HFF-Myc (cell line): ENCODE measurements at places on chromosomes 2 and 18.

DNA sequence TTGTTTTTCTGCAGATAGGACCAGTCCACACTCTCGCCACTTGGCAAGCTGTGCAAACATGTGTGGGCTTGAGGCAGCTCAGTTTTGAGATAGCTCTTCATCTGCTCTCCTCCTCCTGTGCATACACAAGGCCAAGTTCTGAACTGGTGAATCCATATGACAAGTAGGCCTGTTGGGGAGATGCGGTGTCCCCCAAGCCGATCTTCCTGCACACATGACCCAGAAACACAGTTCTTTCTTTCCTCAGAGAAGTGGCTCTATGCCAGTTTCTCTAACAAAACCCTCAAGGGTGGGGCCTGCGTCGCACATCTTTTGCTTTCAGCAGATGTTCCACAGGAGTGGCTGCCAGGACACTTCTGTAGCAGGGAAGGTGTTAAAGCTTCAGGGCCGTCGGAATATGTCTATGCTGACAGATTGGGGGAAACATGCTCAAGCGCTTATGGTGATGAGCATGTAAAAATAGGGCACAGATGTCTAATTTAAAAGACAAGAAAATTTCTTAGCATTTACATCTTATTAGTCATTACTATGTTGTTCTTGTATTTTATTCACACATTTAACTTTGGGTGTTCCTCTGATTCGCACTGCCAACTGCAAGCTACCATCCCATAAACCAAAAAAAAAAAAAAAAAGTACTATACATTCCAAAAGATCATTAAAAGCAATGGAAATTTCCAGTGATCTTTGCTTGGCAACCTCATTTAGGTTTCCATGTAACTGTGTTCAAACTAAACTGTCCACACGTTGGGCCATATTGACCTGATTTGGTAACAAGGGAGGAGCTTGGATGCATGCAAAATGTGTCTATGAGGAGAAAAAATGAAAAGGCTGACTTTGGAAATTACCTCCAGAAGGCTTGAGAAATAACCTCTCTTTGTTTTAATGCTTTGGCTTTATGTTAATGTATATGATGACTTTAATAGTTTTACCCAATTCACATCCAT, 1055.5 kb upstream of the KLHL29 start:
- no peak for DNase-seq

DNA sequence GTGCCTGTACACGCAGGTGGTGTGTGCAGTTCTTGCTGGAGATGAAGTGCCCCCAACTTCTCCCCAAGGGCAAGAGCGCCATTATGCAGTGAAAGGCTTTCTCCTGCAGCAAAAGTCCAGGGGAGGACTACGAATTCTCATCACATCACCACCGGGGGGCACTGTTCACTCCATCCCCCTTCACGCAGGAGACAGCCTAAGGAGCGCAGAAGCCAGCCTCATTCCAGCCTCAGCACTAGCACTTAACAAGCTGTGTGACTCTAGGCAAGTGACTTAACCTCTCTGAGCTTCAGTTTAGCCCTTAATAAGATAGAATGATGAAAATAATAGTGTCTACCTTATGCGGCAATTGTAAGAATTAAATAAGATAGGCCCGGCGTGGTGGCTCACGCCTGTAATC, 32.3 kb downstream of the DNMT3A start:
- DNase-seq, result no peak

GRCh38 chr18:9868857-9869714, 16.7 kb upstream of the TXNDC2 start:
- no peak for DNase-seq

DNA sequence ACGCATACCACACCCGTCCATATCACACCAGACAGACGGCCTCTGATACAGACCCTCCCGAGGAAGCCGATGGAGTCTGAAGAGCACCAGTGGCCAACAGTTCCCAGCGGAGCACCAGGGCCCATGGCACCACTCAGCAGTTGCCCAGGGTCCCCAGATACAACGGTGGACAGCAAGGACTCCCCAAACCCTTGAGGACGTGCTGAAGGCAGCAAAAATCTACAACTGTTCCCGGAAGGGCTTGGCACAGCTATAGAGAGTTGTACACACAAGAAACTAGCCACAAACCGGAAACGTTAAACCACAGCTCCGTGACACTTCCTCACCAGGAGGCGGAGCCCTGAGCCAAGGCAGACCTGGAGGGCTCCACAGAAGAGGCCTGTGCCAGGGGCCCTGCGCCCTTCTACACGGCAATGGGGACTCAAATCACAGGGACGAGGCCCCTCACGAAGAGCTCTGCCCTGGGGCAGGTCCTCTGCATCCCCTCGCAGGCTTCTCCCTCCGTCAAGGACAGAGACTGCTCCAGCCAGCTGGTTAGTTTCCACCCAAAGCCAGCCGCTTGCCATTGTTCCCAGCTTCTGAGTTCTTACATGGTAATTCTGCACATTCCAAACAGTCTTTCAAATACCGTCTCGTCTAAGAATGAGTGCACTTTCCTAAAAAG, 133.4 kb downstream of the HDAC4 start:
- DNase-seq, result peak; percentile 29

GRCh38 chr2:232600053-232600773, 33.2 kb upstream of the EFHD1 start:
- DNase-seq, result no peak

- peak; percentile 7 for DNase-seq
Measured at GRCh38 chr2:70596739-70597138, 43.1 kb upstream of the TGFA start.

- DNase-seq, result no peak
Measured at GRCh38 chr2:241483305-241483704, 25.1 kb downstream of the STK25 start.

DNA sequence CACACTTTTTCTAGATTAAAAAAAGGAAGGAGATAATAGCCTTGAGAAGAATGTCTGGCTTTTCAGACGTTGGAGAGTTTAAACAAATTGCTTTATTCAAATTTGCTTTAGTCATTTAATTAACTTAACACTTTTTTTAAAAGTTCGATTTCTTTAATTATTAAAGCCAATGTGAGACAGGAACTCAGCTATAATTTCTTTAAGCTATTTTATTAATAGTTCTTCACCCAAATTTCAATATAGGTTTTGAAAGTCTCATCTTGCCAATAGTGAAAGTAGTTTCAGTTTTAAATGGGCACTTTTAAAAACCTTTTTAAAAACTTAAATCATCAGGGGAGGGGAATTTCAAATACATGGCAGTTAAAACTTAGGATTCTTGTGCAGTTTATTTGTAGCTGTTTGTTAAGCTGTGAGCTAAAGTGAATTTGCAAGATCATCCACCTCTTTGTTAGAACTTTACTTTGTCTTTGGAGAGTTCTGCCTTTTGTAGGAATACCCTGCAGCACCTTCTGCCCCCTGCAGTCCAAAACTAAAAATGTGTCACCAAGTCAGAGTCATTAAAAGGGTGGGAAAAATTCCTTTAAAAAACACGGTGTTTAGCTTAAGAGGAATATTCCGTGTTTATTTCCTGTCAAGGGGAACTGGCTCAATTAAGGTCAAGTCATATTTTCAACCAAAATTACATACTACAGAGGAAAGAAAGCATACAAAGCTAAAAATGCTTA, 4.6 kb downstream of the TGIF1 start:
- no peak for DNase-seq

DNA sequence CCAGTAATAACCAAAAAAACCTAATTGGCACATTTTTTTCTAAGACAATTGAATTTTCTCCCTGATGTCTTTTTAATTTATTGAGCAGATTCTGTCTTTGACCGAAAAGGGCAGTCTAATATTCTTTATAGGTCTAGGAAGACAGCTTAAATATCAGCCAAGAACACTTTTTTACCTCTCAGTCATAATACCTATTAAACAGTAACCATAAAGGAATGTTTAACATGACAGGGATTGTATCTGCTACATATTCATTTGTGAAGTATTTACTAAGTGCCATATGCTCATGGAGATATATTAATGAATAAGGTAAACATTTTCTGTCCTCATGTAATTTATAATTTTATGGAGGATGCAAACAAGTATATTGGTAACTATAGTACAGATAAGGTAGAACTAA, 3.1 kb upstream of the HTR2B start:
- no peak for DNase-seq

GRCh38 chr2:37993143-37993542, 68.1 kb downstream of the RMDN2 start:
- DNase-seq, result no peak

- DNase-seq, result no peak
Measured at GRCh38 chr18:69787825-69788547, 159.7 kb downstream of the CD226 start.

- DNase-seq, result no peak
Measured at GRCh38 chr2:168705534-168706470, 96.6 kb upstream of the NOSTRIN start.

DNA sequence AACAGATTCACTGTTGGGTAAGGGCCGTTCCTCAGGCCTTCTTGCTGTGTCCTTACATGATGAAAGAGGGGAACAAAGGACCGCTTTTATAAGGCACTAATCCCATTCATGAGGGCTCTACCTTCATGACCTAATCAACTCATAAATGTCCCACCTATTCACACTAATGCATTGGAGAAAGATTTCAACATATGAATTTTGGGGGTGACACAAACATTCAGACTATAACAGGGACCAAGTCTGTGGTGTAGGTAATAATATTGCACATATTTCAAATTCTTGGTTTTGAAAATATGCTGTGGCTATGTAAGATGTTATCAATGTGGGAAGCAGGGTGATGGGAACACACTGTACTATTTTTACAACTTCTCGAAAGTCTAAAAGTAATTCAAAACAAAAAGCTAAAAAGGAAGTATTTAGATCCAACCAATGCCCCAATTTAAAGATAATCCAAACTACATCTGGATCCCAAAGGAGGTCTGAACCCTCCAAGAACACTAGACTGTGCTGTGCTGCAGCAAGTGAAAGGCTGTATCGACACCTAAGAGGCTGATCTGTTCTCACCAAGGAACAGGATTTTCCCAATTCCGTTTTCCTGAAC, 82.4 kb upstream of the TGIF1 start:
- DNase-seq, result no peak

DNA sequence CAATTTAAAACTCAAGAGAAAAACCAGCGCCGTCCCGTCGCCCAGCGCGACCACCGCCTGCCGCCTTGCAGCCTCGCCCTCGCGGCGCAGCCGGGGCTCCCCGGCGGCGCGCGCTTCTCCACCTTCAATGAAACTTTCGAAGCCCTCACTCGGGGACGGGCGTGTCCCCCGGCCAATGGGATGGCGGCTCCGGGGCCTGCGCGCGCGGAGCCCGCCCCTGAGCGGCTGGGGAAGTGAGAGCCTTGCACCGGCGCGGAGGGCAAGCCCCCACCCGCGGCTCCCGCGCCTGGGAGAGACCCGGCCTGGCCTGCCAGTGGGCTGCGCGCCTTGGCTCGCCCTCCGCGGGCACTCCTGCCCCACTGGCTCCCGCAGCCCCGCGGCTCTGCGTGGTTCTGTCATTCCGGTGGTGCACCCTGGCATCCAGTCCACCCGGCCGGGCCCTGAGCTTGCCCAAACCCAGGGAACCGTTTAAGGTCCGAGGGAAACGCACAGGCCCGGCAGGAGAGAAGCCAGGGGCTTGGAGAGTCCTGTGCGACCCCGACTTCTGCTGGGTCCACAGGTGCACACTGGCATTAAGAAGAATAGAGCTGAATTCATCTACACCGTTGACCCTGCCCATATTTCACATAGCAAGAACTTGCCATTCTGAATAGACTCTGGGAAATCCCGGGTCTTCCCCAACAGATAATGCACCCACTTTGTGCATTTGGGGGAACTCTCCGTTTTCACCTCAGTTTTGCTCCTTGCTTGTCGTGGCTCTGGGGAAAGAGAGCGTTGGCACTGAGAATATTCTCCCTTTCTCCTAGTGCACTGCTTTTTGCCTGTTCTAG, at the start of gene PIEZO2:
Gene PIEZO2 (minus strand): TSS at position 129 of the 830 bp plus-strand sequence. CDS start 981 bp downstream, outside the sequence.
- no peak for DNase-seq

- no peak for DNase-seq
Measured at GRCh38 chr2:5442736-5443135, 249.4 kb upstream of the SOX11 start.

DNA sequence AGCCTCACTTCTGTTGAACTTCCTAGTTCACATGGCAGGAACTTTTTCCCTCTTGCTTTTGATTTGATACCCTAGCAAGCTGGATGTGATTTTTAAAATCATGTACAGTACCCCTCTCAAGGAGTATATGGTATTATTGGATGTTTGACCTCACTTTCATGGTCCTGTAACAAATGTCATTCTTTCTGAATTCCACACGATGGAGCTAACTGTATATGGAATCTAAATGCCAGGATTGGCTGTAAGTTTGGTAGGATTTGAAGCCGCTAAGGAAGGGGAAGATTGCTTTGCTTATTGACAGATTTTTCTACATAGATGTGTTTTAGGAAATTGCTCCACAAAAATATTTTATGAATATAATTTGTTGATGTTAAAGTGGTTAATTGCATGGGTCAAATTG, 18.3 kb downstream of the MAIP1 start:
- no peak for DNase-seq

DNA sequence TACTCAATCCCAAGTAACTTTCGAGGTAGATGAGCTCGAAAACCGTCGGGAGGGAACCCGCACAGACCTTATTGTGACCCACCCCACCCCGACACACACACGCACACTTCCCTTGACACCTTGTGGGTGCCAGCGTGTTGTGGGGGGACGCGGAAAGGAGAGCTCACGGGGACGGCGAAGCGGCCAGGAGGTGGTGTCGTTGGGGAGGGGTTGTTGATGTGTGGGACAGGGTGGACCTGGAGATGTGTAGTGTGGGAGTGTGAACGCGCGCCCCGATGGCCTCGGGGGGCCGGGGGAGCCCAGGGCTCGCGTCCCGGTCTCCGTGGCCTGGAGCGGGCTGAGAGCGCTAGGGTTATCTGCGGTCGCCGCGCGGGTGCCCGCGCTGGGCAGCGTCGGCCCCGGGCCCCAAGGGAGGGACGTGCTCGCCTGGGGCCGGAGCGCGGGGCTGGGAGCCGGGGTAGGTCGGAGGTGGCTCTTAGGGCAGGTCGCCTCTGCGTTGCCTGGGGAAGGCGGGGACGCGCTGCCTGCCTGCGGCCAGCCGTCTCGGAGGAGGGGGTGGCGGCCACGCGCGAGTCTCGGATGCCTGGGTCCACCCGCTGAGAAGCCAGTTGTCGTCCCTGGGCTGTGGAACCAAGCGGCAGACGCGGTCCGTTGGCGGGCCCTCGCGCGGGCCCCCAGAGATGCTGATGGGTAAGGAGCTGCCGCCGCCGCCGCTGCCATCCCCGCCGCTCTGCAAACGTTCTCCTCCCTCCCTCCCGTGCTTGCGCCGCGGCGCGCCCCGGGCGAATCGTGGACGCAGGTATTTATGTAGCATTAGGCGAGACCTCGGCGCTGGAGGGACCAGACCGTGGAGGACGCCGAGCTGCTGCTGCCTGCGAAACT, 1.6 kb downstream of the KLHL29 start:
- no peak for DNase-seq
